ENCODE measurements at places on chromosomes 6 and 20.

GRCh38 chr6:89862273-89862672 is 32.0 kb upstream of the GJA10 start:
- DNase-seq, result no peak

DNA sequence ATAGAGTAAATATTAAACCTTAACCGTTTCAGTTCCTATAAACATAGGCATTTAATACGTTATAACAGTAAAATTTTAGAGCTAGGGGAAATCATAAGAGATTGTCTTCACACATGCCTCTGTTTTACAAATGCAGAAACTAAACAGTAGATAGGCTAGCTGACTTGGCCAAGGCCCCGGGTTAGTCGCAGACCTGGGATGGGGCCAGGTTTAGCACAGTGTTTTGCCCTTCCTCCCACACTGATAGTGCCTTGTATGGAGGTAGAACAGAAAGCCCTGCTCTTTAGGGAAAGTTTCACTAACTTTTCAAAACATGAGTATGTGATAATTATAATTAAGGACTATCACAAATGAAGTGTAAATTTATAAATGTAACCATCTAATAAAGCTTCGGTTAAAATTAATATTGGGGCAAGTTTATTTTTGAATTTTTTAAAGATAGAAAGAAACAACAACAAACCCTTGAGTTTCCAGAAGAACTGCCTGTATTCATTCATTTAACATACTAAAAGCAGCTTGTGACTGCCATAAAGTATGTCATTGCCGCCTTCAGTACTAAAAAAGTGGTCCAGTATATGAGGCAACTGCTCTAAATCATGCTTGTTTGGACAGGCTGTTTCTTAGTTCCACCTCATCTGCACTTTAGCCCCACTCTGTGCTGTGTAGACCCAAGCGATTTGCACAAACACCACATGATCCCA is 62.5 kb upstream of the LOC128125822 start:
- no peak for DNase-seq

DNA sequence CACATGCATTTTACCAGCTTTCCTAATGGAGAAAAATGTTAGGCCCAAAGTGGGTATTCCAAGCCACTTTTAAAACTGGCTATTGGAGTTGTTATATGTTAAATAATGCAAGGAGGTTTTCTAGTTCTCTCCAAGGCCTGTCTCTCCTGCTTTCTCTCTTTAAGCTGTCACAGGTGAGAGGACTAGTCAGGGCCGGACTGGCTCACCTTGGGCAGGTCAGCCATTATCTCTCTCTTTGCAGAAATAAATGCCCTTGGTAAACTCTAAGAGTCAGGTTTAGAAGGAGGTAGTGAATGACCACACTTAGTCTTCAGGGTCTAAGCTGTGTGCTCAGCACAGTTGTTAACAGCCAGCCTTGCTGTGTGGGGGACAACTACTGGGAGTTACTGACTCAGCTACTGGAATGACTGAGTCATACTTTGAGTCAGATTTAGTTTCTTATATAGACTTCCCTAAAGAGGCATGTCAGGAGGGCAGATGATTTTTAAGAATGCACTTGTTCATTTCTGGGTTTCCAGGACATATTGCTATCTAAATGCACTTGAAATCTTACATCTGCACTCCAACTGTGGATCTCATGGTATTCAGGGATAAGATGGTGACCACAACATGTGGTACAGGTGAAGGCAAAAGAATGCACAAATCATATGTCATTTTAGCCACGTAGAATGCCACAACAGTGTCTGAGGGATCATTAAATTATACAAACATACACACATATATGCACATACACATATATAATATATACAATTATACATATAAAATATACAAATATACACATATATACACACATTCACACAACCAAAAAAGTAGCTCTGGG is 719.4 kb downstream of the EPM2A start:
- no peak for DNase-seq

DNA sequence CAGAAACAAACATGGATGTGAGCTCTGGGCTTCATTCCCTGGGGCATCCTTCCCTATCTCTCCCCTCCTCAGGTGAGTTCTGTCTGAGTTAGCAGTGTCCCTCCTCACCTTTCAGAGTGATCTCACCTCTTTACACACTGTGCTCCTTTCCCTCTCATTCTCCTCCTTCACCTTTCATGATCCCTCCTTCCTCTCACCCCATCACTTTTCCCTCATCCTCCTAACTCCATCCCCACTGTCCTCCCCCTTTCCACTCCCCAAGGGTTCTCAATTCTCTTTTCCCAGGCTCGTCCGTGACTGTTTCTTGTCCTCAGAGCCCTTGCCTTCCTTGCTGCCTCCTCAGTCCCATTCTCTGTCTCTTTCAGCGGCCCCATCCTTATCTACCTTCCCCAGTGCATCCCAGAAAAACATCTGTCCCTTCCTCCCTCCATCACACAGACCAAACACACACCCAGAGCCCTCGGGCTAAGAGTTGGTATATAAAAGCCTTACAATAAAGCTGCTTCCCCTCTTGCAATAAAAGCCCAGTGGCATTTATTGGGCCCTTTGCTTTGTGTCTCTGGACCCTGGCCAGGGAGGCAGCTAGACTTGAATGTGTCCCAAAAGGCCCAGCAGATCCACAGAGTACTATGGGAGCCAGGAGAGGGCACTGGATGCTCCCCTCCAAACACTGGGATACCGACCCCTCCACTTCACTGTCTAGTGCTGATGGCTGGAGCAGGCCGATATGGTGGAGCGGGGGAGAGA is 1.9 kb downstream of the RNF39 start:
- no peak for DNase-seq

GRCh38 chr6:2866171-2866846 is 24.6 kb upstream of the SERPINB1 start:
- no peak for DNase-seq

DNA sequence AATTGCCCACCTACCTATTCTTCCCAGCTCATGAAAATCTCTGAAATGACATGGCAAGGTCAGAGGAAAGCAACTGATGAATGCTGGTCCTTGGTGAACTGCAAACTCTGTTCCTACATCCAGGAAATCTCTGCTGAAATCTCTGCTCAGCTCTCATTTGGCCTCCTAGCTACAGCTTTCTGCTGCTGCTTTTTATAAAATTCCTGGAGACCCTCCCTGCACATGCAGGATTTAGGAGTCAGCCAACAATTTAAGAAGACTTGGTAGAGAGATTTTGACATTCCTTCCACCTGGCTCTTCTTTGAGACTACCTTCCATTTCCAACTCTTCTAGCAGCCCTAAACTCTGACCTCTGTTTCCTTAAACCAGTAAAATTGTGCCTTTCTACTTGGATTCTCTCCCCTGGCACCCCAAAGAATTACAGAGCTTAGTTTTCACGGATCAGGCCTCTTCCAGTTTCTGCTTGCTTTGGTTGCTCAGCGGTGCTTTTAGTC is 55.5 kb downstream of the PDE7B start:
- DNase-seq, result no peak

- no peak for DNase-seq
Observed at GRCh38 chr6:145428706-145429105, 306.6 kb downstream of the EPM2A start.

DNA sequence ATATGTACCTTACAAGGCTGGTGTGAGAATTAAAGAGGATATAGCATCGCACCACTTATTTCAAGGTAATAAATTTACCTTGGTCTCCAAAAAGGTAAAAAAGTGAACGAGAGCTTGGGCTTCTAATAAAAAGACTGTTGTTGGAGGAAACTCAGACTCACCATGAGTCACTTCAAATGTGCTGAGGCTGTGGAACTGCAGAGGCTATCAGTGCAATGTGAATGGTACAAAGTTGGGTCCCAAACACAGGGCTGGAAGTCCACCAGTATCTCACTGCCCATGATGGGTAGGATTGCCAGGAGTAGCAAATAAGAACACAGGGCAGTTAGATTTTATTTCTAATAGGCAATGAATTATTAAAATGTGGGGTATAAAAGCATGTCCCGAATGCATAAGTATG is 200.6 kb downstream of the MAFB start:
- no peak for DNase-seq

DNA sequence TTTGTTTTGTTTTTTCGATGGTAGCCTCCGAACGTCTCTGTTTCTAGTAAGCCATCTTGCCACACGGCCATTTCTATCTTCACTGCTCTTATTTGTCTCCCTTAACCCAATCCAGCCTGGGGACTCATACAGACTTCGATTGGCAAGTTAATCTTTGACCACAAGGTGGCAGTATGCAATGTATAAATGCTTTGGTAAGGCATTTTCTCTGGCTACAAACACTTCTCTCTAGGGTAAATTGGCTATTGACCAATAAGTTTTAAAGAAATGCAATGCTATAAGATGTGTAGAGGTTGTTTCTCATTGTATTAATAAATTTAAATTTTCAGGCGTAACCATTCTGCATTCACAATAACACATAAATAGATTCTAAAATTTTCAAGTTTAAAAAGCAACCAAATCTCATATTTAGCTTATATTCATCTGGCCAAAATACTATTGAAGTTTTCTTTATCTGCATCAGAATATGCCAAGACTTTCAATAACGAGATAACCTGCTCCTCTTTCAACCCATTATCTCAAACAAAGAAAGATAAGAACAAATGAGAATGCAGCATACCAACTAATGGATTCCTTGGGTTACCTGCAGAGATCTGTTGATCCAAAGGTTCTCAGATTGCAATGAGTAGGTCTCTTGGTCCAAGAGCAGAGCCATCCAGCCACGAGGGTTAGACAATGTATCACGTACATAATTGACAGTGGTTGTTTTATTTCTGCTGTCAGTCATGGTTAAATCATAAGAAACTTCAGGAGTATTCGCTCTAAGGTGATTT is 231.9 kb downstream of the PKHD1 start:
- no peak for DNase-seq

DNA sequence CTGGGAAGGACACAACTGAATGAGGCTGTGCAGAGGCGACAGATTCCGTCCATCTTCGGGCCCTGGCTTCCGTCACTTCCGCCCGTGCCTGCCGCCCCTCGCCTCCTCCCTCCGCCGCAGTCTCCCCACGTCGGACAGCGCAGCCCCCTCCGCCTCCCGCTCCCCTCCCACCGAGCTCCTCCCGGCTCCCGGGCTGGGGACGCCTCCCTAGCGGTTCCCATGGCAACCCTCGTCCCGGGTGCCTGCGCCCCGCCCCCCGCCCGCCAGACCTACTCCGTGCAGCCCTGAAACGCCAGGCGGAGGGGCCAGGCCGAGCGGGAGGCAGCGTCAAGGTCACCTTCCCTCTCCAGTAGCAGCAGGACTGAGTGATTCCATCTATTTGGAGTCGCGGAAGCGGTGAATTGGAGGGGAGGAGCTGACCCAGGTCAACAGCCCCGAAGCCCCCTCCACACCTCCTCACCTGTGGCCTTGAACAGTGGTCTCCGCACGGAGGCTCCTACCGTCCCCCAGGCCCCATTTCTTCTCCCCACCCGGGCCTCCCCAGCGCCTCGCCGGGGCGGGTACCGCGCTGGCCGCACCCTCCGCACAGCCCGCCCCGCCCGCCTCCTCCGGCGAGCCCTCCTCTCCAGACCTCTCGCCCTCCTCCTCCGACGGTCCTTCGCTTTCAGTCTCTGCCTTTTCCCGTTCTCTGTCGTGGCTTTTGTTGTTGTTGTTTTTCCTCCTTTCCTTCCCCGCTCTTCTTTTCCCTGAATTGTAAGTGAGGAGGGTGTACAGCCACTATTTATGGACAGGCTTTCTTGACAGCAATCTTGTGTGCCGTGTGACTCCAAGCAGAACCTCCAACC is 951 bp downstream of the NRSN2 start:
- no peak for DNase-seq

GRCh38 chr6:25309886-25310285 is 30.7 kb downstream of the CARMIL1 start:
- no peak for DNase-seq

- DNase-seq, result no peak
Observed at GRCh38 chr6:104987218-104987617, 30.3 kb downstream of the LIN28B start.

GRCh38 chr6:89834884-89835792 is 5.5 kb downstream of the CASP8AP2 start:
- DNase-seq, result no peak

- DNase-seq, result no peak
Observed at GRCh38 chr6:5680095-5680494, 326.6 kb downstream of the NRN1 start.

DNA sequence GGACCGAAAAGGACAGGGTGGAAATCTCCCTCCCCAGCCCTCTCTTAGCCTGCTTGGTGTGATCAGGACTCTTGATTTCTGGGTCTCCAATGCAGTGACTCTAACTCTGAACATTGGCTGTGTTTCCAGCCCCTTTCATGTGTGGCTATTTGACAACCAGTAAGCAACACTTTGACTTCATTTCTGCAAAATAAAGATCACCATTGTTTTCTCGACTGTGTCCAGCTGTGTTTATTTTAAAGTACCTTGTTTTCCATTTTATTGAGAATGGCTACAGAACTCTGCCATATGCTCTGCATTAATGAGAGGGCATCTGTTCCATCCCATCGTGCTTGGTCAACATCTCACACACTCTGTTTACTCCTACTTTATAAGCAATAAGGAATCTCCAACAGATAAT is 60.9 kb upstream of the TAGAP start:
- DNase-seq, result no peak

- no peak for DNase-seq
Observed at GRCh38 chr6:139390447-139390846, 16.0 kb upstream of the CITED2 start.

GRCh38 chr6:22764496-22764895 is 195.1 kb downstream of the HDGFL1 start:
- no peak for DNase-seq

DNA sequence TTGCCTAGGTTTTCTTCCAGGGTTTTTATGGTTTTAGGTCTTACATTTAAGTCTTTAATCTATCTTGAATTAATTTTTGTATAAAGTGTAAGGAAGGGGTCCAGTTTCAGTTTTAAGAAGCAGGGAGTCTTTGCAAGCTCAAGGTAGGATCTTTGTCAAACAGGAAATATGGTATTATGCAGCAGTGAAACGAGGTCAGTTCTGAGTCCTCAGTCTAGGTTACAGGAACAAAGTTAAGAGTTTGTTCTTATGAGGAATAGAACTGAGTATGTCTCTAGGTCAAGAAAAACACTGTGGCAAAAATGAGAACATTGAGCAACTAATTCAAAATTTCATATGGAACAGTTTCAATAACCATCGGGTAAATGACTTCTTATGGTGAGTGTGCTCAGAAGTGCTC is 63.6 kb downstream of the GCLC start:
- DNase-seq, result no peak

GRCh38 chr6:44576132-44576631 is 188.7 kb downstream of the CDC5L start:
- no peak for DNase-seq

DNA sequence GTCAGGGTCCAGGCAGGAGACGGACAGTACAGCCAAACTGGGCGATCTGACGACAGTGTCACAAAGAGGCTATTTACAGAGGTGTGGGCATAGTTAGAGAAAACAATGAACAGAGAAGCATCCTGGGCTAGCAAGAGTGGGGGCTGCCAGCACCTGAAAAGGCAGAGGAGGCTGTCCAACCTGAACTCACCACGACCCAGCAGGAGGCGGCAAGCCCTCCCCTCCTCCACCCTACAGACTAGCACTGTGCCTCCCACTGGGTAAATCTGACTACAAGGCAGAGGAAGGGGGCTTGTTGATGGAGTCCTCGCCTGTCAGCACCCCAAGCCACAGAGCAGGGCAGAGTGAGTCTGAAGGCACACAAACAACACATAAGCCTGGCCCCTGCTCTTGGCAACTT is 52.8 kb upstream of the CDYL start:
- no peak for DNase-seq

- no peak for DNase-seq
Observed at GRCh38 chr20:15928946-15929345, 644.3 kb downstream of the KIF16B start.

GRCh38 chr6:380234-381218 is 11.0 kb upstream of the IRF4 start:
- no peak for DNase-seq

- no peak for DNase-seq
Observed at GRCh38 chr6:94893327-94893726, 684.0 kb upstream of the MANEA start.

- no peak for DNase-seq
Observed at GRCh38 chr6:18423426-18423825, 36.3 kb downstream of the RNF144B start.

All from stimulated activated CD8-positive, alpha-beta memory T cell treated with anti-CD3 and anti-CD28 coated beads, Interleukin-7, amount 100 ng/mL, for 1 hour (primary cell).